CD8-positive, alpha-beta T cell (primary cell): ENCODE measurements at places on chromosomes 5 and 9.

- peak; percentile 65 for DNase-seq
Observed at GRCh38 chr5:181246276-181247049, 2.8 kb upstream of the RACK1 start.

DNA sequence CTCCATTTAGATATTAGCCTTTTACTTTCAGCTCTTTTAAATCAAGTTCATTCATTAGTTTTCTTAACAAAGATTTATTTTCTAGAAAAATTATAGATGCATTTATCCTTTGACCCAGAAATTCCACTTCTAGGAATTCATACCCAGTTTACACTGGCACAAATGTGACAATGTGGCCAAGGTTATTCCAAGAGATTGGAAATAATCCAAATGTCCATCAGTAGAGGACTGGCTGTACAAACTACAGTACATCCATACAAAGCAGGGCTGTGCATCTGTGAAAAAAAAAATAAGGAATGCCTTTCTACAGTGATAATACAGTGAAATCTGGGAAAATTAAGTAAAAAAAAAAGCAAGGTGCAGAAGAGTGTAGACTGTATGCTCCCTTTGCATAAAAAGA lies 149.2 kb downstream of the GABBR2 start:
- DNase-seq = no peak

DNA sequence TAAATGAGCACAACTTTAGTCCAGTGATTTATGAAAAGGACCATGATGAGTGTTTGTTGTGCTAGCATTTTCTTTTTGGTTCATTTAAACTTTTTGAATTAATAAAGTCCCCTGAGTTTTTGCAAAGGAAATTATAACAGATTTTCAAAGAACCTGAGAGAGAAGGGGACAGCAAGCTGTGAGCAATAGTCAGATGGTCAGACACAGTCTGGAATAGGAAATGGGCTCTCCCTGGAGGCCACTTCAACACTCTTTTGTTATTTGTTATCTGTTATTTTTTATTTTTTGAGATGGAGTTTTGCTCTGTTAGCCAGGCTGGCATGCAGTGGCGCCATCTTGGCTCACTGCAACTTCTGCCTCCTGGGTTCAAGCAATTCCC lies 171.1 kb downstream of the ARHGEF28 start:
- DNase-seq = no peak

- DNase-seq = no peak
Observed at GRCh38 chr5:113230711-113231652, 203.8 kb downstream of the TSSK1B start.

DNA sequence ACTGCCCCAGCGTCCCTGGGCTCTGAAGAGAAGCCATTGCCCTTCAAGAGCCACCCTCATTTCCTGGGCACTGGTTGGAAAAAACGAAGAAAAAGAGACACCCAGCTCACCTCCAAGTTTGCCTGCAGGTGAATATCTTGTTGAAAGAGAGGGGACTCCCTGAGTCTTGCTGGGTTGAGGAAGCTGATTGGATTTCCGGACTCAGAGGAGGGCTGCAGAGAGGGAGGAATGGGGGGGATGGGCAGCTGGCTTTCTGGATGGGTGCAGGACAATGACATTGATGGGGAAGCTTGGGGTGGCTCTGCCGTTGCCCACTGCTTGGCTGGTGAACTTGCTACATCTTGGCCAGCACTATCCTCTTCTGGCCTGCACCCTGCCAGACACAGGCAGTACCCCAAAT lies 31.0 kb upstream of the IER5L start:
- DNase-seq = no peak

GRCh38 chr9:100428871-100429654 lies 2.1 kb downstream of the MSANTD3 start:
- no peak for DNase-seq

DNA sequence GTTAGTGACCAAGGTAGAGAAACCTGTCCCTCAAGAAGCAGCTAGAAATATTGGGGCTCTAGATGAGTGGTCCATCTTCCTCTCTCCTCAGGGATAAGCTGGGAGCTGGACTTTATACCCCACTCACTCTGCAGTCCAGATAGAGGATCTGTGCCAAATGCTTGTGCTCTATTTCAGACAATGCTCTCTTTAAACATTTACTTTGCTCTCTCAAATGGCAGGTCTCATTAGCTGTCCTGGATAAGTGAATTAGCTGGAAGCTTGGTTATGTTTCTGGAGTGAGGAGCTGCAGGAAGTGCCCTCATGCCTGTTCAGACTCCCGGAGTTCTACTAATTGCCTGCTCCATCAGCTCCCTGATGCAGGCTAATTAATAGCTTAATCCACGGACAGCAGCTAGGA lies 151.1 kb upstream of the CCDC152 start:
- DNase-seq = no peak

DNA sequence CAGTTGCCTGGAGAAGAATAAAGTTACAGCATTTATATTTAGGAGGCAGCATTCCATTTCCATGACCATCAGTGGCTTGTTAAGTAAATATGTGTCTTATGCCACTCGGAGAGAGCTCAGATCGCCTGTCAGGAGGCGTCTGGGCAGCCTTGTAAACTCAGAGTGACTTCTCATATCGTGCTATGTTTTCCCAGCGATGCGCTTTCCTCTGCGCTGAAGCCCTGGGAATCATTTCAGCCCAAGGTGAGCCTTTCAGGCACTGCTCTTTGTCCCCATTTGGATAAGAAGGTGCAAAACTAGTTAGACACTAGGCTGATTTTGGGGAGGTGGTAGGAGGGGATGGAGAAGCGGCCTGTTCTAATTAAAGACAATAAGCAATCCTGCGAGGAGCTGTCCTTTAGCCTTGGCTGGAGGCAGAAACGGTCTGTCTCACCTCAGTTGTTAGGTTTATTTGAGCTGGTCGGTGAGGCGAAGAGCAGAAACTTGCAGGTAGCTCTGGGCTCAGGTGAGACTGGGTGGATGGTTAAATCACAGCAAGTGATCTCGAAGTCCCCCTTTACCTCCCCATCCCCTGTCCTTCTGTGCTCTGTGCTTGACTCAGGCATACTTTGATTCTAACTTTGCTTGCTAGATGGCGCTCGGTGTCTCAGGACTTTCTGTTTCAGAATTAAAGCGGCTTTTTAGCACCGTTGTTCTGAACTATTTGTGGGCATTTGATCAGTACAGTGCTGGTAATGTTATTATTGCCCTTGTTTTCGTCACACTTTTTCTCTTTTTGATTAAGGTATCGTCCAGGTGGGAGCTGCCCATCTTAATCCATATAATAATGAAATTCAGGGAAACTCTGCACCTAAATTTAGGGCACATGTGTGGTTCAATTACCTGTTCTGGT lies 24.6 kb downstream of the NR2F1 start:
- DNase-seq = no peak

GRCh38 chr5:56981548-56982315 lies 29.8 kb upstream of the MIER3 start:
- DNase-seq = no peak

DNA sequence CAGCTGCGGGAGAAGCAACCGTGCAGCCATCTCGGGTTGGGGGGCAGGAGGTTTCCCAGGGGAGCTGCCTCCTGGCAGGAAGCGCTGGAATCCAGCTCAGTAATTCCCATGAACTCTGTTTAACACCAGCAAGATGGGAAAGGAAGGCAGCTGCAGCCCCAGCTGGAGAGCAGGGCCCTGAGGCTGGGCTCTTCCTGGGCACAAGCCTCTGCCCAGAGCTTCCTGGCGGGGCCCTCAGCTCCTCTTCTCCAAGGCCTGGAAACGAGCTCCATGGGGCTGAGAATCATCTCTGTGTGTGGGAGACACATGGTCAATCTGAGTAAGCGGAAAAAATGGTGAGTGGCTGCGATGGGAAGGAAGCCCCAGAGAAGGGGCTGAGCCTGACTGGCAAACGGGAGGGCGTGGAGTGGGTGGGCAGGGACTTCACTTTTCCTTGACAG lies 6.3 kb downstream of the MRPL36 start:
- no peak for DNase-seq

DNA sequence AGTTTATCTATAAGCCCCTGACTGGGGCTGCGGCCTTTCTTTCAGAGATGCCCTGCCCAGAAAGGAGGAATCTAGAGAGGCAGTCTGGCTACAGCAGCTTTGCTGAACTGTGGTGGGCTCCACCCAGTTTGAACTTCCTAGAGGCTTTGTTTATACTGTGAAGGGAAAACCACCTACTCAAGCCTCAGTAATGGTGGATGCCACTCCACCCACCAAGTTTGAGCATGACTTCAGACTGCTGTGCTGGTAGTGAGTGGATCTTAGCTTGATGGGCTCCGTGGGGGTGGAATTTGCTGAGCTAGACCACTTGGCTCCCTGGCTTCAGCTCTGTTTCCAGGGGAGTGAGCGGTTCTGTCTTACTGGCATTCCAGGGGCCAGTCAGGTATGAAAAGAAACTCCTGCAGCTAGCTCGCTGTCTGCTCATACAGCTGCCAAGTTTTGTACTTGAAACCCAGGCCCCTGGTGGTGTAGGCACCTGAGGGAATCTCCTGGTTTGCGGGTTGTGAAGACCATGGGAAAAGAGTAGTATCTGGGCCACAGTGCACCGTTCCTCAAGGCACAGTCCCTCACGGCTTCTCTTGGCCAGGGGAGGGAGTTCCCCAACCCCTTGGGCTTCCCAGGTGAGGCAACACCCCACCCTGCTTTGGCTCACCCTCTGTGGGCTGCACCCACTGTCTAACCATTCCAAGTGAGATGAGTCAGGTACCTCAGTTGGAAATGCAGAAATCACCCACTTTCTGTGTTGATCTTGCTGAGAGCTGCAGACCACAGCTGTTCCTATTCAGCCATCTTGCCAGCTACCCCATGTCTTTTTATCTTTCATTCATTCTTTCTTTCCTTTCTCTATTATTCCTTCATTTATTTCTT lies 211.8 kb upstream of the C9orf72 start:
- DNase-seq = no peak

GRCh38 chr9:99762470-99762869 lies 59.2 kb upstream of the NR4A3 start:
- DNase-seq = no peak

GRCh38 chr5:61860978-61861377 lies 445.0 kb upstream of the KIF2A start:
- no peak for DNase-seq

DNA sequence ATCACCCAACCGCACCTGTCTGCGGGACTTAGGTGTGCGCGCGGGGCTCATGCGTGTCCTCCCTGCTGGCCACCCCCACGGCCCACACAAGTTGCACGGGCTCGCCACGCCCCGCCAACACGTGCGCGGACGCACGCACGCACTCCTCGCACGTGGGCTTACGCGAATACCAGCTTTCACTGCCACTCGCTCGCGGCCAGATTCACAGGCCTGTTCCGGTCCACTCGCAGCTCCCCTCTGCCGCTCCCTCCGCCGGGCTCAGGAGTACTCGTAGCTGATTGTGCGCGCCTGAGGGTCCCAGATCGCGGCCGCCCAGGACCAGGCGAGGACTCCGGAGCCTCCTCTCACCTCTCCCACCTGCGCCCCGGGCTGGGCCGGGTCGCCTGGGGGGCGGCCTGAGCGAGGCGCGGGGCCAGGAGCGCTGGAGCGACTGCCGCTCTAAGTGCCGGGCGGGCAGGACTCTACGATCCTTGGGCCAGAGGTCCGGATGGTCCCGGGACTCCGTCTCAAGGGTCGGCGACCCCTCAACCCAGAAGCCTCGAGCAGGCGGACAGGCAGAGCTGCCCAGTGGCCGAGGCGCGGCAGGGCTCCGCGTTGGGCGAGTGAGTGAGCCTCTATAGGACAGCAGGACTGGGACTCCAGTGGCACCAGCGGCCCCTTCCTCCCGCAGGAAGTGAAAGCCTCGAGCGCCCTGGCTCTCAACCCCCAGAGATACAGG lies 3.4 kb downstream of the PCDHGC5 start:
- DNase-seq = no peak

DNA sequence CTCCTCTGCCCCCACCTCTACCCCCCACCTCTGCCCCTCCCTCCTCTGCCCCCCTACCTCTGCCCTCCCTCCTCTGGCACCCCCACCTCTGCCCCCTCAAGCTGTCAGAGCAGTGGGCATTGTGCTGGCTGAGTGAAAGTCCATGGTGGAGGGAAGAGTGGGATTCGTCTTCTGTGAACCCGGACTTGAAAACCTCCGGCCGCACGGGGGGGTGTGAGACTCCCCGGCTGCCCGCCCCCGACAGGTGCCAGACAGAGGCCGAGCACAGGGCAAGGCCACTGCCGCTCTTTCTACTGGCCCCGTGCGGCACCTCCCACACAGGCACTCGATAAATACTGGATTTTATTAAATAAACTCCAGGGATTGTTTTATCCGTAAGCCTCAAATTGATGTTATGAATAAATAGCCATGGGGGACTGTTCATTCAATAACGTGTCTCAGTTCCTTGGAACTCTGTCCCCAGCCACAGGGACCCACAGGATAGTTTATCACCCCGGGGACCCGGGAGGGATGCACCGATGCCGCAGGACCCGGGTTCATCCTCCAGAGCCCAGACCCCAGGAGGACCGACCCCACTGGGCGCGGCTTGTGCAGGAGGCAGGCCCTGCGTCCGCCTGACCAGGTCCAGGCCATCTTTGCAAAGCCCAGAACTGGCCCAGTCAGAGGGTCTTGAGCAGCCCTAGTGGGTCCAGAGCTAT lies 2.6 kb upstream of the QRFP start:
- DNase-seq = no peak

DNA sequence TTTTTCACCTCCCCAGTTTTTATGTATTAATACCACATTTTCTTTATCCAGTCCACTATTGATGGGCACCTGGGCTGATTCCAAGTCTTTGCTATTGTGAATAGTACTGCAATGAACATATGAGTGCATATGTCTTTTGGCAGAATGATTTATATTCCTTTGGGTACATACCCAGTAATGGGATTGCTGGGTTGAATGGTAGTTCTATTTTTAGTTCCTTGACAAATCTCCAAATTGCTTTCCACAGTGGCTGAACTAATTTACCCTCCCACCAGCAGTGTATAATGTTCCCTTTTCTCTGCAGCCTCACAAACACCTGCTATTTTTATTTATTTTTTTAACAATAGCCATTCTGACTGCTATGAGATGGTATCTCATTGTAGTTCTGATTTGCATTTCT lies 340.2 kb downstream of the ADAMTS6 start:
- DNase-seq = no peak

- DNase-seq = no peak
Observed at GRCh38 chr9:112831969-112832368, 58.7 kb downstream of the SLC46A2 start.

DNA sequence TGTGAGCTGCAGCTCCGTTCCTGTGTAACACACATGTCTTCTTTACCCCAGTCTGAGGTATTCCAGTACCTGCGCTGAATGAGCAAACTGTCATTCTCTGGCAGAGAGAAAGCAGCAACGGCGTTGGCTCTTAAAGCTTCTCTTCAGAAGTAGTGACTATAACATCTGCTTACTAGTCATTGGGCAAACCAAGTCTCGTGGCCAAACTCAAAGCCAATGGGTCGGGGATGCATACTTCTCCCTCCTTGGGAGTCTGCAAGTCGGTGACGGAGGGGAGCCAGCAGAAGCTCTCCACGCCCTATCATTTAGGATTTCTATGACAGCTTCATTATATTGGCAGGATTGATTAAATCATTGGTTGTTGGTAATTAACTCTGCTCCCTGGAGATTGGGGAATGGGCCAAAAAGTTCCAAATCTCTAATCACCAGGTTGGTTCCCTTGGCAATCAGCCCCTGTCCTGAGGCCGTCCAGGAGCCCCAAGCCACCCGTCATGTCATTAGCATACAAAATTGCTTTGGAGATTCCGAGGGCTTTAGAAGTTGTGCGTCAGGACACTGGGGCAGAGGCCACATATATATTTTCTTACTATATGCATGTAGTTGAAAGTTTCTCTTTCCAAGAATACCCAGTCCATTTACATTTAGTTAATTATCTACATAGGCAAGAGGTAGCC lies 44.9 kb downstream of the ZNF354A start:
- DNase-seq = no peak
